ENCODE measurements at places on chromosomes 6 and 20.
A peak's percentile ranks its signal among the peaks of the same experiment; 100 is the strongest.

DNA sequence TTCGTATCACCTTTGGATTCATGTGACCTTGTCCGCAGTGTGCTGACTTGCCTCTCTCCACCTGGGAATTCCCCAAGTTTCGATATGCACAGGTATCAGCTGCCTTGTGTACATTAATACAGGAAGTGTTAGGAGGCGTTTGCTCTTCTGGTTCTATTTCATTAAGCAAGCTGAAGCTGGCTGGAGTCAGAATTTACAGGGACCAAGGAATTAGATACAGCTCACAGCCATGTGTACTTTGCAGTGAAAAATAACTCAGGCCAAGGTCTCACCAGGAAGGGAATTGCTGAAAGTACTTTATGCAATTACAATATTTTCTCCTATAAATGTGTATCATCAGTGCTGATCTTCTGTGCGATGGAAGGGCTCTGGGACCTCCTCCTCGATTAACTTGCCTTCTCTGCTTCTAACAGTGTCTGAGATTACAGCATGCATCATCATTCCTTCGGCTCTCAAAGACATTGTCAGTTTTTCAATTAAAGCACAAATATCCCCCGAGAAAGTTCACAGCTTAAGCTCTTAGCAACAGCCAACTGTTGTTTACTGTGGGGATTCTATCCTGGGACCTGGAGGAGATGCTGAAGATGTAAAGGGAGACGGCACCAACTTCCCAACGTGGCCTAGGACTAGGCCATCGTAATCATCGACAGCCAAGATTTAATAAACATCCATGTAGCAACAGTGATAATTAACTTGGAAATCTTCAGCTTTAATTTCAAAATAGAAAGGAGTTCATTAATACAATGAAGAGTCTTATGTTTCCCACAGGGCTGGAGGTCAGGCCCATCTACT is 13.8 kb upstream of the TIAM2 start:
- DNase-seq, result no peak

- peak; percentile 93 for DNase-seq
Measured at GRCh38 chr6:7150381-7151064, 42.8 kb downstream of the RREB1 start.

- DNase-seq, result no peak
Measured at GRCh38 chr20:842547-842940, 9.0 kb downstream of the FAM110A start.

DNA sequence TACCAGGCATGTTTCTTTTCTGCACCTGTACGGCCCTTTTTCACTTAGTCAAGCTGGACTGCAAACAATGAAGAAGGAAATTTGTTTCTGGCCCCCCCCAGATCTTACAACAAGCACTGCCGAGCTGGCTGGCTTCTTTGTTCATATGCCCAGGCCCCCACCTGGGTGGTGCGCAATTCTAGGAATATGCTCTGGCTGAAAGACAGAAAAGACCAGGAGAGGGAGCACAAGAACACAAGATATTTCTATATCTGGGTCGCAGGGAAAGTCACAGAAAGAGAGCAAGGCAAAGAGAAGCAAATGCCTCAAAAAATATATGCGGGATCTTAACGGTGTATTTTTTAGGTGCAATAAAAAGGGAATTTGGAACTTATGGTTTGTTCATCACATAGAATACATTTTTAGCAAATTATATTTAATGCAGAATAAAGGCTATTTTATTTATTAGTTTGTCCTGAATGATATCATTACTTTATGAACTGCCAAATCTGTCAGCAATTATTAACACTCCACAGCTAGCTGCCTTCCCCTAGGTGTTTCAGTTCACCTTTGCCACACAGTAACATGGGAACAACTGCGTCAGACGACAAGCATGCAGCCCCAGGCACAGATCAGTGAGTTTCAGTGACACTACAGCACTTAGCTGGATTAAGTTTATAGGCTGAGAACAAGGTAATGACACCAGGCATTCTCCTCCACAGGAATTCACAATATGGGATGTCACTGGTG is 76.5 kb downstream of the GJA10 start:
- peak; percentile 6 for DNase-seq

DNA sequence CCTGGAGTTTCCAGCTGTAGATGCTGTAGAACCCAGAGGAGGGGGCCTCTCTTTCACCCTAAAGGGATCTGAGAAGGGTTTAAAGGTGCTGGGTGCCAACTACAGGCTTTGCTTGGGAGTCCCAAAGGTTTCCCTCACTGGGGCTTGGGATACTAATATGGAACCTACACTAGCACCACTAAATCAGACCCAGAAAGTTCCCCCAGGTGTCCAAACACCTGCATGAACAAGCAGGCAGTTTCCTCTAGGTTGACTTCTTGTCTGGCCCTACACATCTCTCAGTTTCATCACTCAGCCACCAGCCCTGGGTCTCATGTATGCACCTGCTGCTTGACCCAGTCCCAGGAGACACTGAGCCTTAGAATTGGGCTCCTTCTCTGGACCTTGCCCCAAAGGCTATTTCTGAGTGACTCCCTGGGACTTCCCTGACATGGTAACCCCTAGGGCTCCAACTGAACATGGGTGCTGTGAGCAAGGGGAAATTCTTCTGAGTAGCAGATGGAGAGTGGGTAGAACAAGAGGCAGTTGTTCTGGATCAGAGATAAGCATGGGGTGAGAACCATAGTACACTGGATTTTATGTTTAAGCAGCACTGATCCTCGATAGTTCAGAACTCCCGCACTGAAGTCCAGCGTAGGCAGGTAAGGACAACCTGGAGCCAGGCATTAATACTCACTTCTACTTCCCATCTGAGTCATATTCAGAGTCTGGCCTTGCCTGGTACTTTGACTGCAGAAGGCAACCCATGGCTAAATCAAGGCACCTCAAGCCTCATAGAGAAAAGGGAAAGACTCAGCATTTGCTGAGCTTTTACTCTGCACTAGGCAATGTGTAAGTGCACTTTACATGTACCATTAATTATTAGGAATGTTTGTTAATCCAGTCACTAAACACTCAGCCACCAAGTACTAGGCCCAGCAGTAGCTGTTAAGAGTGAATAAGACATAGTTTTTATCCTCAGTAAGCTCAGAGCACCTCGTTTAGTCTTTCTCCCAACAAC is 16.8 kb downstream of the BCL2L1 start:
- no peak for DNase-seq

DNA sequence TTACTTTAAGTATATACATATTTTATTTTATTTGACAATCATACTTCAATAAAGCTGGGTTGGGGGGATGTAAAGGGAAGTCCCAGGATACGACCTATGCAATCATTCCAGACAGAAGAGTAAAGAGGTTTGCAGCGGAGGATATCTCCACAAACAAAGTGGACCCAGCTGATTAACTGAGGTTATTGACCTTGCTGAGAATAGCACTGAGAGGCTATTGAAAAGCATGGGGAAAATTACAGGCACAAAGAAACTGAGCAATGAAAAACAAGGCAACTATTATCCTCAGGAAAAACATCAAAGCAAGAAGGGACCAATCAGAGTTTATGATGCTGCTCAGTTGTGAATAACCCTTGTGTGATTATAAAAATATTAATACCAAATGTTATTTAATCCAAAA is 32.6 kb downstream of the SERPINB1 start:
- no peak for DNase-seq

- no peak for DNase-seq
Measured at GRCh38 chr6:157110607-157111006, 212.7 kb downstream of the TMEM242 start.

DNA sequence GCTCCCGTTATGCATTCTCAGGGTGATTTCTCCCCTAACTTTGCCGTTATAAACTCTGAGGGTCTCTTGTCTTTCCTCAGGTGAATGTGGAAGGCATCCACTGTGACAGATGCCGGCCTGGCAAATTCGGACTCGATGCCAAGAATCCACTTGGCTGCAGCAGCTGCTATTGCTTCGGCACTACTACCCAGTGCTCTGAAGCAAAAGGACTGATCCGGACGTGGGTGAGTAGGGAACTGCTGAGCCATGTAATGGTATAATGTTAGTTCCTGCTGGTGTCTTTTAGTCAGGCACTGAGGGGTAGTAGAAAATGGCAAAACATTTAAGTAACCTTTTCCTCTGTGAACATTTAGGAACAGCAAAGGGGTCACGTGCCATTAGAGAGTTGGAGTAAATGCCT is 395.4 kb downstream of the ARHGAP18 start:
- no peak for DNase-seq

DNA sequence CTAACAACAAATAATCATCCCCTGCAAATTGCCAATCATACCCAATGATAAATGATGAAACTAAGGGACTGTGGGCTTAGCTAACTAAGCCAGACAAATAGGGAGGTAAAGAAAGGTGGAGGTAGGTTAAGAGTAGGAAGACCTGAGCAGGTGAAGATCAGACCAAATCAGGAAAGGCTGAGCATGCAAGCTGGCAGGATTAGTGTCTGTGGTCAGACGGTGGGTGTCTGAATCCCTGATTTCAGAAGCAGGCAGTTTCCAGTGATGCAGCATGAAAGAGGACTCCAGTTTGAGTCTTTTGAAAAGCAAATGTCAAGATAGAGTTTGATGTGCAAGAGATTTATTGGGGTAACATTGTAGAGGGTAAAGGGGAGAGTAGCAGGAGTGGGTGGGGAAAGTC is 181.4 kb upstream of the MYLIP start:
- DNase-seq, result no peak

DNA sequence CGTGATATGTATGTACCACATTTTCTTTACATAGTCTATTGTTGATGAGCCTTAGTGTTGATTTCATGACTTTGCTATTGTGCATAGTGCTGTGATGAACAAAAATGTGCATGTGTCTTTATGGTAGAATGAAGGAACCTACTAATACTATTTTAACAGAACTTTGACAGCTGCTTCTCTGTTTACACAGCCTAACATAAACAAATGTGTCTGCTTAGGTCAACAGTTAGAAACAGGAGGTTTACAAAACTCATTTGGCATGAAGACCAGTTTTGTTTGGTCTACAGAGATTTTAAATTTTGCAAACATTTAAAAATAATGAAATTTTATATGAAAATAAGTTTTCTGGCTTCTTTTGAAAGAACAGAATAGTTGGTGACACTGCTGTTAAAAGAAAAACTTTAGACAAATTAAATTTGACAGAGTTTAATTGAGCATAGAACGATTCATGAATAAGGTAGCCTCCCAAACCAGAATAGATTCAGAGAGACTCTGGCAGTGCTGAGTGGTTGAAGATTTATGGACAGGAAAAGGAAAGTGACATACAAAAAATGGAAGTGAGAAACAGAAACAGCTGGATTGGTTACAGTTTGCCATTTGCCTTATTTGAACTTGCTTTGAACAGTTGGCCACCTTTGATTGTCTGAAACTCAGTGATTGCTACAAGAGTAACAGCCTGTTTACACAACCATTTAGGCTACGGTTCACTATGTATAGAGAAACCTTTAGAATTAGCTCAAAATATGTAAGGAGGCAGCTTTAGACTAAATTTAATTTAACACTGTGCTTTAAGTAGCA is 715.8 kb upstream of the HS3ST5 start:
- peak; percentile 82 for DNase-seq

- no peak for DNase-seq
Measured at GRCh38 chr20:37251825-37252477, 9.7 kb downstream of the GHRH start.

DNA sequence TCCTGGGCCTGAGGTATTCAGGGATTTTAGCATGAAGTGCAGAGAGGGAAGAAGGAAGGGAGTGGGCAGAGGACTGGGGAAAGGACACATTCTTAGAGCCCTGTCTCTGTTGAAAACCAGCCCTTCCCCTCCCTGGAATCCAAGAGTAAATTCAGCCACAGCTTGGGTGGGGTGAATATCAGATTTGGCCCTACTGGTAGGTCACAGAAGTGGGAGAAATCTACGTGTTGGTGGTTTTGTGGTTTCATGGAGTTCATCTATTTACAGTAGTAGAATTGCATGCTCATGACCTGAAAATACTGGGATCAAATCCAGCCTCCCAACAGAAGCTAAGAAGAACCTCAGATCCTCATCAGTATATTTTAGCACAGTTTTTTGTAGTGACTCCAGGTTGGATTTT is 404.4 kb downstream of the BMP2 start:
- no peak for DNase-seq

DNA sequence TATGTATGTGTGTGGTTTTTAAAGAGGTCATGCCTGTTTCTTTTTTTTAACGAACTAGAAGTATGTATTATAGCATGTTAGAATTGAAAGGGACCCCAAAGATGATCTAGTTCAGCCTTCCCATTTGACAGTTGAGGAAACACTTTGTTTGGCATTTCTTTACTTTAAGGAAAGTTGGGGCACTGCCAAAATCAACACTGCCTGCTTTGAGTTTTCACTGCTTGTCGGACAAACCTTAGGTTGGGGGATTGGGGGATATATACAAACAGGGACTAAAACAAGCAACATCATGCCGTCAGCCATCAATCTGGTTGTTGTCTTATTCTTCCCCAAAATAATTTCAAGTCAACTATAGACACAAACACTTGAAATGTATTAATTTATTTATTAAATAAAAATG is 14.1 kb upstream of the CALHM6 start:
- DNase-seq, result peak; percentile 95

DNA sequence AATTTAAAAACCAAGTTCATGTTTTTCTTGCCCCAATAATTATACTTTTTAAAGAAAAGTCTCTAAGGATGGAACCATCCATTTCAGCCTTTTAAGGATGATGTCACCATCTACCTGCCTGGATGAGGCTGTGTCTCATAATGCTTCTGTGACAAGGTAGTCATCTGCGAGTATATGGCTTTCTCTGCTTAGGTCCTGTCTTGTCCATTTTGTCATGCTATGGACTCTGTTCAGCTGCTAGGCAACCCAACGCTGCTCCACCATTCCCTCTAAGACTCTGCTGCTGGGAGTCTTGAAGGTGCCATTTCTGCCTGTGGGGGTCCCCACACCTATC is 459.8 kb upstream of the RUNX2 start:
- DNase-seq, result no peak

DNA sequence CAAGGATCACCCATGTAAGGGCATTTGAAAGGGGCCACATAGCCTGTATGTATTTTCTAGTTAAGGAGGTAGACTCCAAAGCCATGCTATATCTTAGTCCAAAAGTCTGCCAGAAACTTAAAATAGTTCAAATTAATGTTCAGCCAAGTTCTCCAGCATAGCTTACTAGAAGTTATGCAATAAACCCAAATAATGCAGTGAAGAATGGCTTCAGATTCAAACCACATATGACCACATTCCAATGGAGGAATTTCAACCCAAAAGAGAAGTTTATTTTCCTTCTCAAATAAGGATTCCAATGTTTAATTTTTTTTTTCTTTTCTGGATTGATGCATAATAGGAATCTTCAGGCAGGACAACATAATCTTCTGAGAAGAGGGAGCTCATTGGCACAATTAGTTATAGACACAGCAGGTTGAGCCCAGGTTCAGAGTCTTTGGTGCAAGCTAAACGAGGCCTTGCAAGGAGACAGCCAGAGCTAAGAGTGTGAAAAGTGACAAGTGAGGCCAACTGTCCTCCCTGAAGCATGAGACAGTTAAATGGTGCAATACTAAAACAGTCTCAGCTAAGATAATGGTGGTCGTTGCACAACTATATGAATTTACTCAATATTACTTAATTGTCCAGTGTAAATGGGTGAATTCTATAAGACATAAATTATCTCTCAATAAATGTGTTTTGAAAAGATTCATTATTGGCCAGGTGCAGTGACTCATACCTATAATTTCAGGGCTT is 598.8 kb upstream of the CDH4 start:
- no peak for DNase-seq

- DNase-seq, result no peak
Measured at GRCh38 chr6:12675931-12676330, 40.6 kb upstream of the PHACTR1 start.

Data from NCI-H2029 treated with DMSO at 0.1 percent for 48 hours (cell line).